Activated T-cell treated with anti-CD3 and anti-CD28 coated beads, Interleukin-2, amount 50 U/mL, for 1 hour (primary cell): ENCODE measurements at places on chromosomes 3 and 15.

DNA sequence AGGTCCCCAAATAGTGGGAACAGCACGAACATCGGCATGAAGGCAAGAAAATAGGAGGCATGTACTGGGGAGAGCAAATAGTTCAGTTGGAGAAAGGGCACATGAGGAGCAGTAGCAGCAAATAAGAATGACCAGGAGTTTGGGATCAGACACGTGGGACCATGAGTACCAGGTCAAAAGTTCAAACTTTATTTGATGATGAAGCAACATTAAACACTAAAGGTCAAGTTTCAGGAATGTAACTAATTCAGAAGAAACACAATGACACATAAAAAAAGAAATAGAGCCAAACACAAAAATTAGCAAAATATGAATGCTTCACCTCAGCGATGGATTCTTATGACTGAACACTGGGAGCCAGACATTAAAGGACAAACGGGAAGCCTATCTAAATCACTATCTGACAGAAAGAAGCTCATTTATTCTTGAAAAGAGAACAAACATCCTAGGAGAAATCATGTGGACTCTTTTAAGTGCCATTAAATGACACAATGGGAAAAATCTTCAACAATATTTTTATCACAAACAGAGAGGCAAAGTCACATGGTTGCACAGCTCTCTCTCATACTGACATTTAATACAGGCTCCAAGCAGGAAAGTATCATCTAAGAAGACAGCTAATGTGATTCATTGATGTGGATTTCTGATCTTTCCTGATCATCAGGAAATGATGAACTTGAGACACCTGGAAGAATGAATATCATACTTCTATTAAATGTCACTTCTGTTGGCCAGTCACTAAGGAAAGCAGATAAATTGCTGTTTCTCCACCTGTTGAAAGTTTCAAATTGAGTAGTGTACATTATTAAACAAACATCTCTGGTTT, 216.9 kb upstream of the THBS1 start:
- no peak for DNase-seq

- DNase-seq: no peak
These were observed 52.6 kb downstream of the MECOM start for GRCh38 chr3:169610888-169611291.

DNA sequence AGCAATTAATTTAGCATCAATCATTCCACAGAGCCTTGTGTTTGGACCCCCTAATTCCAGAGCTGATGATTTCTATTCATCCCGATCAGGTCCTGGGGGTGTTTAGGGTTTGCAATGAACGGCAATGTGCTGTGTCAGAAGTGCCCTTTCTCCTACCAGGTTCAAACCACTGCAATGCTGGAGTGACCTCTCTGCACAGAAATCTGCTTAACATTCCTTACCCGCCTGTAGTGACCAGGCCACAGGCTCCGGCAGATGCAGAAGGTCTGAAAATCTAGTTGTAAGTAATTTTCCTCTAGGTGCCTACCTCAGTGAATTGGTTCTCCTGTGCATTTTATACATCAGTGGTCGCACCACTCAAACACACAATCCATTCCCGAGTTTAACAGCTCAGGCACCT, 725.3 kb upstream of the CFAP20DC start:
- no peak for DNase-seq

DNA sequence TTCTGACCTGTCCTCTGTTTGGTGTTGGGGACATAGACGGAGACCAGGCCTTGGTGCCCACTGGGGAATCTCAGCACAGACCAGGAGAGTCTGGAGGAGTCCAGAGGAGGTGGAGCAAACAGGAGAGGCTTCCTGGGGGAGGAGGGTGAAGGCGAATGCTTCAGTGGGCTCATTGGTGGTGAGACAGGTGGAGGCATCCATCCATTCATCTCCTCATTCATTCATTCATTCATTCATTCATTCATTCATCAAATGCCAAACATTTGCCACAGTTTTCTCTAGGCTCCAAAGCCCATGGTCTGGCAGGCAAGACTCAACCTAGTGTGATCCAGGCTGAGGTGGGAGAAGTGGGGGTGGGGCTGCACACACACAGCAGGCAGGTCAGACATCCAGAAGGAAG, 7.9 kb upstream of the LINGO1 start:
- DNase-seq: no peak

- no peak for DNase-seq
These were observed 150.6 kb downstream of the DUT start for GRCh38 chr15:48481802-48482201.

DNA sequence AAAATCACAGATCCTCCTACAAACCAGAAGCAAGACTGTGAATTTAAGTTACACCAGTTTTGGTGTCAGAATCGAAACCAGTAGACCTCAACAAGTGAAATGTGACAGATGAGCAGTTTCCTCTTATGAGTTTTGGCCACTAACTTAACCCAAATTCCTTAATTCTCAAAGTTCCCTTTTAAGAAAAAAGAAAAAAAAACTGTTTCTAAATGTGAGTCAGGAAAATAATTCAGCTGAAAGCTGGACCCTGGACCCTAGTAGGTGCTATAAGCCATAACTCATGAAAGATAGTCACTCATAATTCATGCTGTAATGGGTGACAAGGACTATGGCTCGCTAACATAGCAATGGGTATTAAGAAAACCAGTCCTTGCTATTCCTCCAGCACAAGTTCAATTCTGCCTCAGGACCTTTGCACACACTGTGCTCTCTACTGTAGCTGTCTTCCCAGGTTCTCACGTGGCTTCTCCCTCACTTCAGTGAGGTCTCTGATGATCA, 9.0 kb upstream of the THRB start:
- DNase-seq: no peak

- no peak for DNase-seq
These were observed 7.3 kb downstream of the KIF23 start for GRCh38 chr15:69421498-69421897.

DNA sequence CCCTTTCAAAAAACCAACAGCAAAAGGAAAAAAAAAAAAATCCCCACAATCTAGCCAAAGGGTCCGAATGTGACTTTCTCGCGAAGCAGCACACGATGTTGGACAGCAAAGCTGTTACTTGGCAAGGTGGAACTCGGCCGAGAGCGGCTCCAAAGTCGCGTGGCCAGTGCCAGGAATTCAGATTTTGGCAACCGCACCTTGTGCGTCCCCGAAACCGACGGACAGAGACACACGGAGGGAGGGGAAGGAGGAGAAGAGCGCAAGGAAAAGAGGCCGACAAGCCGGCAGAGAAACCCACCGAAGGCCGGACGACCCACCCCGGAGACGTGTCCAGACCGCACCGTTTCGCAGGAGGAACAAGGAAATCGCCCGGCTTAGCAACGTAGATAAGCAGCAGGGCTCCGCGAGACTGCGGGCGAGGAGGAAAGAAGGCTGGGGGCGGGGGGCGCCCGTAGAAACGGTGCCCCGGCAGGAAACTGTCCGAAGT, 517.3 kb downstream of the MECOM start:
- DNase-seq: peak; percentile 17

DNA sequence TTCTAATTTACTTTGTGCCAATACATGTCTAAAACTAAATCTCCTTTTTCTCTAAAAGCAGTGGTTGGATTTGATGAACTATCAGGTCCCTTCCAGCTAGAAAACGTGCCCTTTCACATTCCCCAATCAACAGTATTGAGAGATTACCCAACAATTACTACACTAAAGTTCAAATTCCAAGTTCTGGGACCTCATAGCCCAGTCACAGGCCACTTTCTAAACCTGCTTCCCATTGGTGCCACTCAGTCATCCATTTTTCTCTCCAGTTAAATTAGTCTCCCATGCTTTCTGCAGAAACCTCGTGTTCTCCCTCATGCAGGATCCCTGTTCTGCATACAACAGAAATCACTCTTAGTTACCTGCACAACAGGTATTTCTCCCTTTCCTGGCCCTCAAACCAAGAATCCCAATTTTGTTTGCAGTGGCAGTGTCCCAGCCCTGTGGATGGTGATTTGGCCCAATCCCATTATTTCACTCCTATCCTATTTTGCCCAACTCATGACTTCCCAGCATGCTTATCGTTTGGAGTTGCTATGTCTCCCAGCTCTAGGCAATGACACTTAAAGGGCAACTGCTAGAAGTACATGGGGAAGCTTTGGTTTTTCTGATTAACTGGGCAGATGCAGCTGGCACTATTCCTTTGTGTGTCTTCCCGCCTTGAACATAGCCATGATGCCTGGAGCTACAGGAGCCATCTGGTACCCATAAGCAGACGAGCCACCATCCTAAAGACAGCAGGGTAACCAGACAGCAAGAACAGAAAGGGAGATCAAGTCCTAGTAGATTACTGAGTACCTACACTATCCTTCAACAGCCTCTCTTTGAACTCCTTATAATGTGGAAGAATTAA, 224.2 kb downstream of the MINAR1 start:
- no peak for DNase-seq

- no peak for DNase-seq
These were observed 1057.2 kb downstream of the NAALADL2 start for GRCh38 chr3:175916191-175916934.
